Stimulated activated CD4-positive, alpha-beta T cell treated with anti-CD3 and anti-CD28 coated beads, TNF-alpha, amount 100 ng/mL, for 24 hours (primary cell): ENCODE measurements at places on chromosomes 2 and 18.

- no peak for DNase-seq
Observed at GRCh38 chr2:99420031-99420430, 69.8 kb downstream of the REV1 start.

DNA sequence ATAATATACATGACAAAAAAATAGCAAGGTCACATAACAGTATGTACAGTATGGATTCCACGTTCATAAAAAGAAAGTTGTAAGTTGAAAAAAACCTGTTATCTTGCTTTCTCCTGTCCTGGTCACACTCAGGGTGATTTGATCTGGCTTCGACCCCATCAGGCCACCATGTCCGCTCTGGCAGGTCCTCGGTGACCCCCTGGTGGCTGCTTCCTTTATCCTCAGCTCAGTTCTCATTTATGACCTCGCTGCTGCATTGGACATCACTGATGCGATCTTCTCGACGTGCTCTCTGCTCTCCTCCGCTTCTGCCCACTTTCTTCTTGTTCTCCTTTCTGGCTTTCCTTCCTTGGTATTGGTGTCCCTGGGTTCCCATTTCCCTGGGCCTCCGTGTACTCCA, 29.7 kb downstream of the DGKD start:
- no peak for DNase-seq

GRCh38 chr2:23532391-23533337, 147.7 kb downstream of the KLHL29 start:
- DNase-seq = peak; percentile 47

DNA sequence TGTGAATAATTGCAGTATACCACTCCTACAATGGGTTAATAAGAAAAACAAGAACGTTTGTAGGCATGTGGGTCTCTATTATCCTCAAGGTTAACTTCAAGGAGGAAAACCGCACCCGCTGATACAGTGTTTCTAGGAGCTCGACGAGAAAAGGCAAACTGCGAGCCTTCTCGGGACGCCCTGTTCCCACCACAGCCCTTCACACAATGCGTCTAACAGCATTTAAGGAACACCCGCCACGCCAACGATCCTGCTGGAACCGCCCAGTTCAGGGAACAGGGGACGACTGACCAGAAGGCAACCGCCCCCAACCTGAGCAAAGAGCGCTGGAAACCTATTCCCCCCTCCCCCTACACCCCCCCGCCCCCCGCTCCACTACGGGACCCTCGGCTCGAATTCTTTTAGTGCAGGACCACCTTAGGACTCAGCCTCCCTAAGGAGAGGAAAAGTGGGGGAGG, 710 bp upstream of the TMSB10 start:
- DNase-seq = no peak

- DNase-seq = no peak
Observed at GRCh38 chr2:46504685-46505471, 25.5 kb downstream of the TMEM247 start.

GRCh38 chr18:66825347-66825746, 221.5 kb upstream of the CDH19 start:
- DNase-seq = no peak

GRCh38 chr2:171267855-171268629, 107.3 kb upstream of the TLK1 start:
- DNase-seq = no peak

DNA sequence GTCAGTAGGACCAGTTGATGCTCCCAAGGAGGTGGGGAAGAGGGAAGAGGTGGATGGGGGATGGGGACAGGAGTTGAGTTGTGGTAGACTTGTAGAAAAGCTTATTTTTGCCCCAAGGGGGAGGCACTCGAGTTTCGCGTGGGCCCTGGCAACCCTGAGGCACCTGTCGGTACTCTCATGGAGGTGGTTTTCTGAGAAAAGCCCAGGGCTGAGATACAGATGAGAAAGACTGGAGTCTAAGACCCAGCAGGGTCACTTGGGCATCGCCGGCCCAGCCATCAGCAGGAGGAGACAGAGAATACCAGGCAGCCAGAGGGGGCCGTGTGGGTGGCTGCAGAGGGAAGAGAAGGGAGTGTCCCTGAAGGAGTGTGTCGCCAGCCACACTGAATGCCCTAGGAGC, 57.7 kb upstream of the HPCAL1 start:
- DNase-seq = no peak

DNA sequence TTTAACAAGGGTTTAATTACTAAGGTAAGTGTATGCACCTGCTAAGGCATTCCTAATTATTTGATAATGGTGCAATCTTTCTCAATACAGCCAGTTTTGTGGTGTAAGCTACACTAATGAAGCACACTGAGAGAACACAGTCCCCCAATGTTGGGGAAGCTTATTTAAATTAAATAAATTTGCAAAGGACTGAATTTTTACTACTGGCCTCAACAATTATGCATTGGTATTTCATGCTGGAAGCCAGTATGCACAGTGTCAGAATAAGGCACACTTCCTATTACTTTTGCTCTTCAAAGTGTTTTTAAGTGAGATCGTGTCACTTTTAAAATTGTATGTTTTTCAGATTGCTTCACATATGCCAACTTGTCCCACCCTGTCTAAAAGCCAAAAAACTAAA, 103.2 kb upstream of the ZNF521 start:
- no peak for DNase-seq

- no peak for DNase-seq
Observed at GRCh38 chr2:43356774-43357173, 130.4 kb upstream of the ZFP36L2 start.

DNA sequence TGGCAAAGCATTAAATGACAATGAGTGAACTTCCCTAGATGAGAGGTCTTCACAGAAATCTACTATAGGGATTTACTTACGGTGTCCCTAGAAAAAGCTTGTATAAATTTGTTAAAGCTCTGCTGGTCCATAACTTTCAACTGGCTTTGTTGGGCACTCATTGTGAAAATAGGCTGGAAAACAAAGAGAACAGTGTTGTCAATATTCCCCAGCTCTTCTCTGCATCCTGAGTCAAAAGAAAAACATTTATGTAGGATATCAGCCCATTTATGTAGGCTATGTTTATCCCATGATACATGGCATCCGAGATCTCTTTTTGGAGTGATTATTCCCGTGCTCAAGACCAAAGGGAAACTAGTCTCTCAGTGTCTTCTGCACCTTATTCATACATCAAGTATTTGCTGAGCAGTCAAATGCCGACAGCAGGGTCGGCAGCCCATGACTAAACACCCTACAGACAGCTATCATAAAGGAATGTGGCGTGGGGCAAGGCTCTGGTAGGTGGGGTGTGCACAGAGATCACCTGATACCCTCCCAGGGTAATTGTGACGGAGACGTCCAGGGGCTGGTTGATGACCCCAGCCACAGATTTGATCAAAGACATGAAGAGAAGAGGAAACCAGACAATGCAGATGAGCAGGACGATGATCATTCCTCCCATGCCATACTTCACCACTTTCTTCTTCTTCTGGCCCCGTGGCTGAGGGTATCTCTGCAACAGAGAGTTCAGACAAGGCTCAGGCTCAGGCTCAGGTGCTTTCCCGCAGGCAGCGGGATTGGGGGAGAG, 155.9 kb downstream of the NAPG start:
- DNase-seq = no peak

GRCh38 chr2:6866275-6866671, 566 bp upstream of the CMPK2 start:
- DNase-seq = peak; percentile 23

GRCh38 chr2:191250400-191250799, 5.2 kb downstream of the MYO1B start:
- DNase-seq = no peak

DNA sequence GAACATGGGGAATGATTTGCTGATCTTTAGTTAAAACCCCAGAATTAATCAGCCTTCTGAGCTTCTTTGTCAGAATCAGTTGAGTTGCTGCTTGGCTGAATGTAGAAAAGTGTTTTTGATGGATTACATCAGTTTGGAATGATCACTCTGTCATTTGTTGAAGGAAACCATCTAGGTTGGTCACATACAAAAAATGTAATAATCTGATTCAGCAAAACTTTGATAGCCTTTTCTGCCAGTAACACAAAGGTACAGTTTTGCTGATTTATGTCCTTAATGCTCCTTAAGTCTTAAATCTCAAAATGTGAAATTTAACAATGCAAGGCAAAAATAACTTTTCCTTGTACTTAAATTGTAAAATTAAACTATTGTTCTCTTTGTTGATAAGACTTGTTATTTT, 74.3 kb downstream of the GALNT13 start:
- DNase-seq = no peak

DNA sequence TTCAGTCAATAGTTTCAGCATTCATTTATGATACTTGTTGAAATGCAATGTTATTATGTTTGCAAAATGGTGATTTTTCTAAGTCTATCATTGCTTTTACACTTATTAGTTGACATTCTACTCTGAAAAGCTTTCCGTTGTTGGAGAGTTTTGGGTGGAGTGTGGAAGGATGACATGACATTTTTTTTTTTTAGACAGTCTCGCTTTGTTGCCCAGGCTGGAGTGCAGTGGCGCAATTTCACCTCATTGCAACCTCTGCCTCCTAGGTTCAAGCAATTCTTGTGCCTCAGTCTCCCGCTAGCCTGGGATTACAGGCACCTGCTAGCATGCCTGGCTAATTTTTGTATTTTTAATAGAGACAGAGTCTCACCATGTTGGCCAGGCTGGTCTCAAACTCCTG, 29.8 kb downstream of the PIKFYVE start:
- DNase-seq = no peak

DNA sequence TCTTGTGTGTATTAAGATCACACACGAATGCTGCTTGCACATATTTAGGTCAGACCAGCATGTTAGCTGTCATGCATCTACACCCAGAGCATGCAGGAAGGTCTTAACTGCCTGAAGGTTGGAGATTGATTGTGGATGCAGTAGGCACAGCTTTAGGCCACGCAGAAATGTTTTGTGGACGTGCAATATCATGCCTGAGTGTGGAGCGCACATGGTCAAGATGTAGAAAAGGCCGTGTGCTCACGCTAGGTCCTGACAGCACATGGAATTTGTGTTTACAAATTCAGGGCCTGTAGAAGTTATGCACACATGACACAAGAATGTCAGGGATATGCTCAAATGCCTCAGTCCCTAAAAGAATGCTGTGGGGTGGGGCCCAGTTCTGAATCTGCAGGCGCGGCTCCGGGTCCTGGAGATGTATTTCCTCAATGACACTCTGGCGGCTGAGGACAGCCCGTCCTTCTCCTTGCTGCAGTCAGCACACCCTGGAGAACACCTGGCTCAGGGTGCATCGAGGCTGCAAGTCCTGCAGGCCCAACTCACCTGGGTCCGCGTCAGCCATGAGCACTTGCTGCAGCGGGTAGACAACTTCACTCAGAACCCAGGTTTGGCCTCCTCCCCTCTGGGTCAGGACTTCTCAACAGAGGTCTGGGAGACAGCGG, 27.9 kb downstream of the MARCO start:
- DNase-seq = no peak

GRCh38 chr2:239255628-239256349, 145.0 kb downstream of the HDAC4 start:
- DNase-seq = no peak

DNA sequence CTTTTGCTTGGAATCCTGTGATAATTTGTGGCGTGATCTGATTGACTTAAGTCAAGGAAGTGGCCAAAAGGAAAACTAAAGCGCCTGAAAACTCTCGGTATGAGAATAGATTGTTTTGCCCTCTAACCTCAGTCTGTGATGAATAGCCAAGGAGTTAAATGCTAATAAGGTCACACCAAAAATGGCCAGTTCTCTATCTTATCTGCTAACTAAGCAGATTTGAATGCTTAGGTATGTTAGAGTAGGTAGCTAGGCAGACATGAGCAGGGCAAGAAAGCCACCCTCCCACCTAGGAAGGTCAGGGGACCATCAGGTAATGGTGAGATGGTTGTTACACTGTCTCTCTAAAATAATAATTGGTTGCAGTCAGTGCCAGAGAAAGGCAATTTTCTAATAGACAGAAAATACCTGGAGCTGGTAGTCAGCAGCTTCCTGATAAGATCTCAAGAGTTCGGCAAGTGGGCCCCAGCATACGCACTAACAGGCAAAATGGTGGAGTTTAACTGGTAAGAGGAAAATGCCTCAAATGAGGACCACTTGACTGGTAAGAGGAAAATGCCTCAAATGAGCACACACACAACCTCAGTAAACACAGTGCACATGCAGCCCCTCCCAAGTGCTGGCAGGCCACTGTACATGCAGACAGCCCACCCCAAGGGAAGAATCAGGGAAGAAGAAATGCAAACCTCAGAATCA, 468.4 kb downstream of the MBD2 start:
- no peak for DNase-seq
